ENCODE measurements at places on chromosomes 1 and 21. TPM values are rescaled to one million over a fixed set of nuclear protein-coding genes. Genes with fewer than 3 reads are reported as not detected.
A peak's percentile ranks its signal among the peaks of the same experiment; 100 is the strongest.

The SPRR1B gene
- total RNA-seq: not detected

The RHOU gene
- total RNA-seq: 39.6 TPM

The CFHR4 gene
- total RNA-seq: not detected

The ATPAF1 gene
- total RNA-seq: 52.2 TPM

The LINGO4 gene
- 2.3 TPM for total RNA-seq

The ANGPTL1 gene
- 11.3 TPM for total RNA-seq

The IGSF21 gene
- 8.5 TPM for total RNA-seq

The UBE2Q1 gene
- 24.7 TPM for total RNA-seq

The CDKN2C gene
- total RNA-seq: 8.4 TPM

DNA sequence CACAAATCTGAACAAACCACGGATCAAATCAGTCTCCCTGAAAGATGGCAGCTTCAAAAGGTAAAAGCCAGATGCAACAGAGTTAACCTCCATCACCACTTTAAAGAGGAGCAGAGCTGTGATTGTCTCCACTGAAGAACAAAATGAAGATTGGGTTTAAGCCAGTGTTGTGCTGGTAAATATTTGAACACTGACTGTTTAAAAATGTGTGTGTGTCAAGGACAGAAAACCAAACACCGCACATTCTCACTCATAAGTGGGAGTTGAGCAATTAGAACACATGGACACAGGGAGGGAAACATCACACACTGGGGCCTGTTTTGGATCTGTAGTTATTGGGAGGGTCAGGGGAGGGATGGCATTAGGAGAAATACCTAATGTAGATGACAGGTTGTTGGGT, 83.9 kb downstream of the ST6GALNAC5 start:
- H3K27me3 ChIP-seq: no peaks in the 10 kb centered on the region
- no peaks in the 10 kb centered on the region for H3K36me3 ChIP-seq
- H3K4me1 ChIP-seq: no peaks in the 10 kb centered on the region

GRCh38 chr1:8662380-8663072, 154.9 kb downstream of the RERE start:
- H3K36me3 ChIP-seq: no peaks in the 10 kb centered on the region
- peaks cover 17% of the 10 kb centered on the region for H3K4me1 ChIP-seq
- no peaks in the 10 kb centered on the region for H3K27me3 ChIP-seq
- DNase-seq: no peak

DNA sequence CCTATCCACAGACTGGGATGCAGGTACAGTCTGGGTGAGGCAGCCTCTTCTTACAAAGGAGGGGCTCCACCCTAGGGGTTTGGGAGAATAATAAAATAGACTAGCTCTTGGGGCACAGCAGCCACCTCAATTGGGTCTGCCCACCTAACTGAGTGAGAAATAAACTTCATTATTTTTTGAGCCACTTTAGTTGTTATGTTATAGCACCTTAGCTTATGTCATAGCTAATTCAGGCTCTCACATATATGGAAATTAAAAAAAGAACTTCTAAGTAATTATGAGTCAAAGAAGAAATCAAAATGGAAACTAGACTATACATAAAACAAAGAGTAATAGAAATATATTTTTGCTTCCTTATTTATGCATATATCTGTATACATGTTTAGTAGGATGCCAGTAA, 318.5 kb upstream of the B3GALT2 start:
- H3K36me3 ChIP-seq: no peaks in the 10 kb centered on the region
- H3K27ac ChIP-seq: no peak overlapping the region
- DNase-seq: no peak
- H3K4me3 ChIP-seq: no peak overlapping the region
- no peaks in the 10 kb centered on the region for H3K27me3 ChIP-seq

DNA sequence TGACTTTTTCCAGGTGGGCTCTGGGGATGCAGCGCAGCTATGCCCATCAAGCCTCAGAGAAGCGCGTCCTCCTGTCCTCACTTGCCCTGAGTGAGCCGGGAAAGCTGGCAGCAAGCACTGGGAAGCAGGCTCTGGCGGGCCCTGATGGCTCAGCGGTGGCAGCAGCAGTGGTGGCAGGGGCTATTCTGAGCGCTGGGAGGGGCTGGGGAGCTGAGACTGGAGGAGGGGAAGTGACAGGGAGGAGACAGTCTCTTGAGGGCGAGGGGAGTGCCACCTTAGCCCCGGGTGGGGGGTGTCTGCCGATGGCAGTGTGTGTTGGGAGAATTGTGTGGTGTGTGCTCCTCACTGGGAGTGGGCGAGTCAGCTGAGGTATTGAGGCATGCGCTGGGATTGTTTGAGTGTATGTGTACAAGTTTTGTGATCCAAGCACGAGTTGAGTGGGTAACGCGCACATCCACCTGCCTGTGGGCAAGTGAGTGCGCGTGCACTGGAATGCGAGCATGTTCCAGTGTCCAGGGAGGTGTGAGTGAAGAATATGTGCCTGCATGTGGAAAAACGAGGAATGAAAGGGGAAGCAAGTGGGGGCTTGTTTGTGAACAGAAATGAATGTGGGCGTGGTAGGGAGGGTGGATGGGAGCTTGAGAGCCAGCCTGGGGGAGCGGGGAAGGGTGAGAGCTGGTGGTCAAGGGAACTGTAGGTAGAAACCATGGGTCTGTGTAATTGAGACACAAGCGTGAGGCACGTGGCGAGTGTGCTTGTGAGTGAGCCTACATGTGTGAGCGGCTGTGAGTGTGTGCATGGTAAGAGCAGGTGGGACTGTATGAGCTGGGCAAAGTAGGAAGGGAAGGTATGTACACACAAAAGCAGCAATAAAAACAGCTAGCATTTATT, 2.9 kb upstream of the FOXO6 start:
- H3K27me3 ChIP-seq: no peaks in the 10 kb centered on the region
- peaks cover 12% of the 10 kb centered on the region for H3K4me1 ChIP-seq
- DNase-seq: no peak
- no peak overlapping the region for H3K4me3 ChIP-seq
- H3K36me3 ChIP-seq: no peaks in the 10 kb centered on the region
- H3K27ac ChIP-seq: no peak overlapping the region

GRCh38 chr1:46448109-46448911, 41.3 kb upstream of the DMBX1 start:
- peak overlapping the region; percentile 22 for H3K4me3 ChIP-seq
- no peaks in the 10 kb centered on the region for H3K4me1 ChIP-seq
- DNase-seq: no peak
- H3K36me3 ChIP-seq: no peaks in the 10 kb centered on the region
- no peak overlapping the region for H3K27ac ChIP-seq
- H3K27me3 ChIP-seq: no peaks in the 10 kb centered on the region

GRCh38 chr1:21922090-21923013, 14.8 kb downstream of the HSPG2 start:
- H3K4me1 ChIP-seq: no peaks in the 10 kb centered on the region
- no peak for DNase-seq
- peak overlapping the region; percentile 84 for H3K27ac ChIP-seq
- no peak overlapping the region for H3K4me3 ChIP-seq
- no peaks in the 10 kb centered on the region for H3K27me3 ChIP-seq

GRCh38 chr1:58436615-58437297, 109.8 kb downstream of the OMA1 start:
- H3K36me3 ChIP-seq: no peaks in the 10 kb centered on the region
- H3K27me3 ChIP-seq: no peaks in the 10 kb centered on the region
- no peaks in the 10 kb centered on the region for H3K4me1 ChIP-seq

DNA sequence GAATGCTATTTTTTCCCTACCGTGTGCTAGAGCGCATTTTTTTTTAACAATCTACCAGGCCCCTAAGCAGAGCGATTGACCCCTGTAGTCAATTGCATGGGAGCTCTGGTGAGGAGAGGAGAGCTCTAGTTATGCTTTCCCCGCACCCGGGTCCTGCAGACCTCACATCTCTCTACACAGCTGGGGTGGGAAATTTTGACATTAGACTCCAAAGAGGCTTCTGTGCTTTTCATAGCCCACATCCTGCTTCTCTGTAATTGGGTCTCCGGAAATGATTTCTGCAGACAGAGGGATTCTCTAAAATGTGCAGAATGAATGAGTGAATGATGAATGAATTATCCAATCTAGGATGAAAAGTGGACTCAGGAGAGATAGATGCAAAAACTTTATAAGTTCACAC, 41.5 kb upstream of the DUSP10 start:
- no peak overlapping the region for H3K27ac ChIP-seq
- no peak for DNase-seq
- H3K4me1 ChIP-seq: no peaks in the 10 kb centered on the region
- no peaks in the 10 kb centered on the region for H3K36me3 ChIP-seq
- no peak overlapping the region for H3K4me3 ChIP-seq

- H3K27me3 ChIP-seq: no peaks in the 10 kb centered on the region
- no peak for DNase-seq
- H3K36me3 ChIP-seq: no peaks in the 10 kb centered on the region
- no peak overlapping the region for H3K27ac ChIP-seq
These were observed 27.2 kb upstream of the ATP1A1 start for GRCh38 chr1:116345843-116346242.

DNA sequence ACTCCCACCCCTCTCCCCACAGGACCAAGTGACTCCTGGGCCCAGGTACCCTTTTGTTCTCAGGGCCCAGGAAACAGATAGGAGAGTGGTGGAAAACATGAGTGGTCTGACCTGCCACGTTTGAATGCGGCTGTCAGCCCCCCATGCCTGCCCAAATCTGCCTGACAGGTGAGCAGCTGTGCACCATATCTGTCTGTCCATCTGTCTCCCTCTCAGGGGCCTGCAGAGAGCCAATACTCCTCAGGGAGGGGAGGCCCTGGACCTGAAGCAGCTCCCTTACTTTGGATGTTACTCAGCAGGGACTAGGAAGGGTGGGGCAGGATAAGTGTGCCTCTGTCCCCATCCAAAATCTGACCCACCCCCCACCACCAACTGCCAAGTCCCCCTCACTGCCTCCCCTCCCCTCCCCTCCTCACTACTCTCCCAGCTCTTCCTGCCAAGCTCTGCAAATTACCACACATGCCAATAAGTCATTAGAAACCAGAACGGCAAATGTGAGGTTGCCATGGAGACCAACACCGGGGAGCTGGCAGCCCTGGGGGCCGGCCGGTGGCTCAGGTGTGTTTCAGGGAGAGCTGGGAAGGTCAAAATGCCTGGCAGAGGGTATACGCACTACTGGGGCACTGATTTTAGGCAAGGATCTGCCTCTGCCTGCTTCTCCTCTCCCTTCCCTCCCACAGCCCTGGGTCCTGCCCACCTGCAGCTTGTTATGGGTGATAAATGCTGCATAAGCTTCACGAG, 11.5 kb downstream of the LRRN2 start:
- no peaks in the 10 kb centered on the region for H3K4me1 ChIP-seq
- no peak overlapping the region for H3K27ac ChIP-seq
- no peaks in the 10 kb centered on the region for H3K27me3 ChIP-seq
- H3K36me3 ChIP-seq: no peaks in the 10 kb centered on the region
- no peak overlapping the region for H3K4me3 ChIP-seq

- no peak overlapping the region for H3K27ac ChIP-seq
- peaks cover 2% of the 10 kb centered on the region for H3K4me1 ChIP-seq
- H3K36me3 ChIP-seq: peaks cover 3% of the 10 kb centered on the region
- H3K4me3 ChIP-seq: no peak overlapping the region
These were observed 3.5 kb upstream of the ST3GAL3 start for GRCh38 chr1:43703836-43704235.

GRCh38 chr1:109764561-109765482, 1.1 kb upstream of the EPS8L3 start:
- no peaks in the 10 kb centered on the region for H3K36me3 ChIP-seq
- H3K27ac ChIP-seq: no peak overlapping the region
- no peaks in the 10 kb centered on the region for H3K4me1 ChIP-seq
- no peak overlapping the region for H3K4me3 ChIP-seq
- H3K27me3 ChIP-seq: no peaks in the 10 kb centered on the region
- no peak for DNase-seq

DNA sequence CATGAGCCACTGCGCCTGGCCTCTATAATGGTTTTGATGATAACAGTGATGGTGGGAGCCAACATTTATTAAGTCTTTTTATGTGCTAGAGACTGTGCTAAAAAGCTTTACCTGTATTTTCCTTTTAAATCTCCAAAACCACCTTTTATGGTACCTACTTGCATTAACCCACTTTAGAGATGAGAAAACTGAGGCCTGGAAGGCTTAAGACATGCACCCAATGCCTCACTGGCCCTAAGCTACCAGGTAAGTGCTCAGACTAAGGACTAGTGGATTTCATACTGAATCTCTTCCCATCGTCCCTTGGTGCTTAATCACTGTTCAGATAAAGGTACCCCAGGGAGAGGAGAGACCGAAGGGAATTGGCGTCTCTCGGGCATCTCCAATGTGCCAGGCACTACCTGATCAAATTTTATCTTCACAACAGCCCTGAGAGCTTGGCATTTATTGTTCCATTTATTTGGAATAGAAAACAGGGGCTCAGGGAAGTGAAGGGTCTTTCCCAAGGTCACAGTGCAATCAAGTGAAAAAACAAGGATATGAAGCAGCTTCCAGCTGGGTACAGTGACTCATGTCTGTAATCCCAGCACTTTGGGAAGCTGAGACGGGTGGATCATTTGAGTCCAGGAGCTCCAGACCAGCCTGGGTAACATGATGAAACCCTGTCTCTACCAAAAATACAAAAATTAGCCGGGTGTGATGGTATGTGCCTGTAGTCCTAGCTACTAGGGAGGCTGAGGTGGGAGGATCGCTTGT, 84.2 kb downstream of the LACTBL1 start:
- no peak overlapping the region for H3K27ac ChIP-seq

DNA sequence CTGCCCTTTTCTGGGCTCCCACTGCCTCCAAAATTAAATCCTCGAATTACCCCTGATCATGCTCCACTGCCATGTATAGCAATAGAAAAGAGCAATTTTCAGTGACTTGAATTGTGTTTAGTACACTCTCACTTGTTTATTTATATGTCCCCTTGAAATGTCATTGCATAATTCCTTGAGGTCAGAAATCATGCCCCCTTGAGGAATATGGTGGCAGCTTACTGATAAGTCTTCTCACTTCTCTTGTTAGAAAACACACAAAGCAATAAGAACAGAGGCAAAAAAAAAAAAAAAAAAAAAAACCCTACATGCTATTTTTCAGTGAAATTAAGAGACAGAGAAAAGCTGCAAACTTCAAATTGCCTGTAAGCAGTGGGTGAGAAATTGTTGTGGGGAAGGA, 37.5 kb downstream of the GPR88 start:
- H3K4me1 ChIP-seq: no peaks in the 10 kb centered on the region
- H3K4me3 ChIP-seq: no peak overlapping the region
- DNase-seq: no peak
- no peaks in the 10 kb centered on the region for H3K36me3 ChIP-seq
